ENCODE measurements at places on chromosomes 4 and X. TPM values are rescaled to one million over a fixed set of nuclear protein-coding genes. Genes with fewer than 3 reads are reported as not detected.

The DCAF4L1 gene
- 0.30 TPM for total RNA-seq

The NLGN4X gene
- total RNA-seq = 0.13 TPM

The ZMAT1 gene
- total RNA-seq = 0.60 TPM

The ENPP6 gene
- total RNA-seq = not detected

The DMRTC1B gene
- total RNA-seq = not detected

The SPATA18 gene
- total RNA-seq = 6.8 TPM

The PNCK gene
- not detected for total RNA-seq

The XK gene
- under 0.01 TPM for total RNA-seq

The FATE1 gene
- not detected for total RNA-seq

The AGA gene
- total RNA-seq = 17.1 TPM

The GAGE12F gene
- not detected for total RNA-seq

The MAGEE2 gene
- not detected for total RNA-seq

The RAB40AL gene
- not detected for total RNA-seq

The PDHA1 gene
- total RNA-seq = 50.4 TPM

The BMP3 gene
- not detected for total RNA-seq

The FDCSP gene
- total RNA-seq = not detected

The GPC4 gene
- total RNA-seq = 0.13 TPM

The ASB11 gene
- not detected for total RNA-seq

The KLHL4 gene
- total RNA-seq = 19.2 TPM

The SRPK3 gene
- not detected for total RNA-seq

The CYLC1 gene
- total RNA-seq = not detected

The FAT4 gene
- total RNA-seq = 19.2 TPM

The PSAPL1 gene
- not detected for total RNA-seq

The ZXDA gene
- 4.9 TPM for total RNA-seq

The MAGEA3 gene
- not detected for total RNA-seq

The TAF9B gene
- 24.3 TPM for total RNA-seq

The PAGE1 gene
- total RNA-seq = not detected

The SPANXB1 gene
- total RNA-seq = not detected

The FAM47A gene
- not detected for total RNA-seq

The ART3 gene
- total RNA-seq = 0.07 TPM

The CCDC160 gene
- not detected for total RNA-seq

The ZGRF1 gene
- total RNA-seq = 7.1 TPM

The UGT2B10 gene
- not detected for total RNA-seq

The HSD17B13 gene
- total RNA-seq = 0.05 TPM

The SMIM14 gene
- total RNA-seq = 8.4 TPM

The CLTRN gene
- 0.07 TPM for total RNA-seq

The TMEM47 gene
- 33.1 TPM for total RNA-seq

The HNRNPDL gene
- total RNA-seq = 143 TPM

The GRID2 gene
- total RNA-seq = not detected

The SCLT1 gene
- 16.3 TPM for total RNA-seq

The EREG gene
- total RNA-seq = under 0.01 TPM
